ENCODE measurements at places on chromosomes 2 and 18.
A peak's percentile ranks its signal among the peaks of the same experiment; 100 is the strongest.

DNA sequence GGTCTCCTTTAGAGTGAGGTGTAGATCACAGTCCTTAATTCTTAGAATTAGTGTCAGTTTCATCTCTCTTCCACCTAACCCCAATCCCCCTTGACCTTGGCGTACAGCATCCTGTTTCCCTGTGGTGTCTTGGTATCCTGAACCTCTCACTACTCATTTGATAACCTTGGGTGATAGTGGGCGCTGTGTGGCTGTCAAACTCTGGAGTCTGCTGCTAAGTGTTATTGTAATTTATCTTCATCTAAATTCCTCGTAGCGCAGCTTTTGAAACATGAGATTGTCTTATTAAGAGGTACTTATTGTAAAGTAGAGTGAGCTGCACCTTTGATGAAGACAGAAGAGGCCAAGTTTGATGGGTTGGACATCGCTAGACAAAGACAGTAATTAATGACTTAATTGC lies 222.6 kb upstream of the SPRED2 start:
- DNase-seq, result no peak

DNA sequence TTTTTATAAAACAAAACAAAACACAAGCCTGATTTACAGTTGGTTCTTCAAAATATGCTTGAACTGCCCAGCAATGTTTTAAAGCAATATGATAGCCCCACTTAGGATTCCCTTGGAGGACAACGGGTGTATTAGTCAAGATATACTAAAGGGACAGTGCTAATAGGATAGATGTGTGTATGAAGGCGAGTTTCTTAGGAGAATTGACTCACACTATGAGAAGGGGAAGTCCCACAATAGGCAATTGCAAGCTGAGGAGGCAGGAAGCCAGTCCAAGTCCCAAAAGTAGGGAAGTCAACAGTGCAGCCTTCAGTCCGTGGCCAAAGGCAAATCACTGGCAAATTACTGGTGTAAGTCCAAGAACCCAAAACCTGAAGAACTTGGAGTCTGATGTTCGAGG lies 167.9 kb downstream of the CBLN2 start:
- no peak for DNase-seq

GRCh38 chr2:84912984-84913383 lies 7.5 kb downstream of the TMSB10 start:
- no peak for DNase-seq

GRCh38 chr2:37143974-37144373 lies 12.8 kb downstream of the EIF2AK2 start:
- DNase-seq, result peak; percentile 63

- peak; percentile 42 for DNase-seq
Measured at GRCh38 chr2:32715981-32716380, 88.1 kb downstream of the TTC27 start.

DNA sequence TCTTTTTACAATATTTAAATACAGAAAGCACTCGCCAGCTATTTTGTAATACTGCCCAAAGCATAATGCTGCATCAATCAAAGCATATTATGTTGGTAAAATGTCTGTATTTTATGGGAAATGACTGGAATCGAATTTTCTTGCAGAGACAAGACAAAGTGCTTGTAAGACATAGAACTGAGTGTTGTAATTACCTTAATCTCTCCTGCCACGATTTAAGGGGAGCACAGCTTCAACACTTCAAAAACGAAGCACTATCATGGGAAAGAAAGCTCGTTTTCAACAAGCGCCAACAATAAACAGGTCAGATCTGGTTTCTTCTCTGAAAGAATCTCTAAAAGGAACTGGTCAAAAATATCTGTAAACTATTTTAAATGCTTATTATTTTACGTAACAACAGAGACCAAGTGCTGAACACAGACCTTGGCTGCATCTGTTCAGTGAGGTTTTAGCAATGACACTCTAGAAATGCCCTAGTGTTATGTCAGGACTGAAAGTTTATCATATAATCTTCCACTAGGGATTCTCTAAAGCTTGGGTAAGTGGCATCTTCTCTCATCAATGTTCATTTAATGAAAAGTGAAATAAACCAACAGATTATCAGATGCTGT lies 19.0 kb downstream of the RND3 start:
- peak; percentile 24 for DNase-seq
